ENCODE measurements at places on chromosomes 5 and 9.
A peak's percentile ranks its signal among the peaks of the same experiment; 100 is the strongest.

- no peak for DNase-seq
Observed at GRCh38 chr9:134355561-134356279, 29.5 kb downstream of the RXRA start.

GRCh38 chr5:159695741-159696294, 220.5 kb upstream of the ADRA1B start:
- DNase-seq = no peak

- peak; percentile 89 for DNase-seq
Observed at GRCh38 chr5:43019614-43020398, 20.3 kb downstream of the ANXA2R start.

GRCh38 chr5:139148986-139149385, 49.2 kb downstream of the SIL1 start:
- DNase-seq = no peak

DNA sequence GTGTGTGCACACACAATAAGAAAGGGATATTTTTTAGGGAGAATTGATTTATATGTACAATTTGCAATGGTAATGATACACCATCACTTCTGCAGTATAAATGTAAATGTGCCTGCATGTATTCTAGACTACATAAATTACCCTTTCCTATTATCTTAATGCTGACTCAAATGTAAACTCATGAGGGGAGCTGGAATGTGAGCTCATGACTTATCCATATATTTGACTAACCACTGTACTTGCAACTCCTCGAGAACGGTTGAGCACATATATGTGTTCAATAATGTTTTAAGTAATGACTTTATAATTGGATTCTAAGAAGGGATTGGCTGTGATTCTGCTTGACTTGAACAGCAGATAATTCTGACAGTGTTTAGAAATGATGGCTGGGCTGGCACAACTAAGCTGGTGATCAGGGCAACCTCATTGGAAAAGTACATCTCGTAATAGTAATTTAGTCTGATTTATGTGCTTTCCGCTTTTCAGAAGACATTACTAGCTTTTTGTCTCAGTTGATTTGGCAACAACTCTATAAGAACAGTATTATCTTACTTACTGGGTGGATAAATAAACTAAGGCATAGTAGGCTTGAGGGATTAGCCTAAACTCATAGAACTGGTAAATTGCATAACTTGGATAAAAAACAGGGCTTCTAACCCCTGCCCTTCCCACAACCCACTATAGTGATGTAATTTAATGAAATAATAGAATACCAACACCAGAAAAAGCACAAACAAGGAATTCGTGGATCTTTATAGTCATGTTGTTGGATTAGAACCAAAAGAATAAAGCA, 130.2 kb upstream of the SPEF2 start:
- no peak for DNase-seq

DNA sequence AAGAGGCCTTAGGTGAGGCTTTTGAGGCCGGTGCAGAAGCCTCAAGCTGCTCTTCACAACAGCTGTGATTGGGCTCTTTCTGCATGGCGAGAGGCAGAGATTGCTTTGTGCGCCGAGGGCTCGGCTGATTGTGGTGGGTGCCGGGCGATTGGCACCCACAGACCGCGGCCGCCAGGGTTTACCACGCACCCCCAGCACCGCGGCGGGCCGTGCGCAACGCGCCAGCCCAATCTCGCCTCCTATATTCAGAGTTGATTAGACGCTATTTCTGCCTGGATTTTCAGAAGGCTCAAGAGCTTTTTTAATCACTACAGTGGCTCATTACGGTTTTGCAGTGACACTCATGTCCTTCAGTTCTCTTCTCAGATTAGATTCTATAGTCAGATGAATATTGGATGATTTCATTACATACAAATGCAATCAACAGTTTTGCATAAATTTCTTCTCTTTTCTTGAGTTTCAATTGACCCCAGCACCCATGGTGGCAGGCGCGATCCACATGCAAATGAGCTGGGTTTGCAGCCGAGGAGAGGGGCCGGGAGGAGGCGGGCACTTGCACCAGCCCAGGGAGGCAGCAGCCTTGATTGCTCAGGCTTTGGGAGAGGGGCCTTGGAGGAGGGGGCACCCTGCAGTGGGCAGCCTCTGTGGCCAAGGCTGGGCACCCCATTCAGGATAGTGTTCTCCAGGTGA, 33.8 kb upstream of the PTGS1 start:
- DNase-seq = no peak

- no peak for DNase-seq
Observed at GRCh38 chr5:156414391-156414790, 87.4 kb downstream of the SGCD start.

DNA sequence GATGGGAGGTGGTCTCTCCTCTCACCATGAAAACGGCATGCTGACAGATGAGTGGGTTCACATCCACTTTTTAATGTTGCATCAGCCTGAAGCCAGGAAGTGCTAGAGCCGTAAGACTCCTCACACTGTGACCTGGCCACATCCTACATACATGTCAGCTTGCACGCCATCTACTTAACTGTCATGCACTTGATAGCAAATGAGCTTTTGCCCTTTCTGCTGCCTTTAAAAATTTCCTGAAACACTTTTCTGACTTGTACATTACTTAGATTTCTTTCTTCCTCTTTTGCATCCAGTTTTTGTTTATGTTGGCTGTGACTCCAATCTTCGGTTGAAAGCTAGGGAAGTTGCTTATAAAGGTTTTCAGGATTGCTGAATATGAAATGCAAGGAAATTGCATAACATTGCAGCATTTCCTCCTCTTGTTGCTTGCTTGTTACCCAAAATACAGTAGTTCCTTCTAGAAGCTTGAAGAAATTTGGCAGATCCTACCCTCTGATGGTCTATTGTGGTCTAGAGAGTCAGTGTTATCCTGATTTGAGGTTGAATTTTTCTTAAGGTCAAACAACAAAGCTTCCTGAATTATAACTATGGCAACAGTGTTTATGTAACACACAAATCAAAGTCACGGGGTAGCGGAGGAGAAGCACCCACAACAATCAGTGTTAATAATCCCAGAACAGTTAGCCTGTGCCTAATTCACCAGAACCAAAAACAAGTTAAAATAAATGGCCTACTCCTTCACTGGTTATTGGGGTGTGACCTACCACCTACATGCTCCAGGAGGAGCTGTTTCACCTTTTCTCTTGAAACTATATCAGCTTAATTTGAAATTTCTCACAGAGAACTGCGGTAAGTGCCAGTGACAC, 232.5 kb downstream of the ARHGAP26 start:
- DNase-seq = peak; percentile 78

DNA sequence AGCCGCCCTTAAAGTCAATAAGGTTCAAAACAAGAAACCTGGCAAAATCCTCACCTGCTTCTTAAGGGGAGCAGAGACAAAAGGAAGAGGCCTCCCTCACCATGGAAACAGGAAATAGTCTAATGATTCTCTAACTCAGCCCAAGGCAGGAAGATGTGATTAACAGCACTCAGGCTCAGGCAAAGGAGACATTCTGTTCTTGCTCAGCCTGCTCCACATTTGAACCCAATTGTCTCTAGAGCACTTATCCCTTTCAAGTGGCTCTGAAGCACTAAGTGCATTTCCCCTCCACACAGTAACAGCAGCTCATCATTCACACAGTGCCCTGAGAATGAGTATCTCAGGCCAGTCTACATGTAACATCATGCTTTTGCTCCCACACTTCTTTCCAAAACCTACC, 72.3 kb downstream of the NIPSNAP3B start:
- no peak for DNase-seq

DNA sequence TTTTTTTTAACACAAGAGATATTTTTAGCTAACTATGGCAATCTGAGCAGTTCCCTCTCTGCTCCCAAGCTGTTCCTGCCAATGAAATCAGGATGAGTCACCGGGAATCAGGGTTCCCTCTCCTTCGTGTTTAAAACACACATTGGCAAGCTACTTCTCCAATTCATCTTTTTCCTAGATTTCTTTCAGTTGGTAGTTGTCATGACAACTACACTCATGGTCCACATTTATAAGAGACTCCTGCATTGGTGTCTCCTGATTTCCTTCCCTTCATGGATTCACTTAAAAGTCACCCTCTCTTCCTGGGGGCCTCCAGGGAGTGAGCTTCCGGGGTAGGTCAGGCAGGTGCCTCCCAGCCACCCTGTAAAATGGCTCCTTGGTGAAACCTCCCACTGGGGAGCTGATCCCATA, 72.3 kb upstream of the NIPAL4 start:
- no peak for DNase-seq

DNA sequence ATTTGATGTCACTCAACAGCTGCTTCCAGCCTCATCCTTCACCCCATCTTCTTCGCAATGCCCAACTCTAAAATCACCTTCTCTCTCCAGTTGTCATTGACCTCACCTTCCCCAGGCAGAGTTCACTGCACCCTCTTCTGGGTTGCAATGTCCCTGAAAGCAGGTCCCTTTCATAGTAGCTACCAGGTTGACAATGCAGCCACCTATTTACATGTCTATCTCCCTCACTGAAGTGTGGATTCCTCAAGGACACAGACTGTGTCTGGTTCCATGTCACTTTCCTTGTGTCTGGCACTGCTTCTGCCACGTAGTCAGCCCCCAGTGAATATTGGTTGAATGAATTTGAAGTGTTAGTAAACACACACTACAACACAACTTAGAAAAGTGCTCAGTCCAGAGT, 445.5 kb upstream of the WWC1 start:
- no peak for DNase-seq

DNA sequence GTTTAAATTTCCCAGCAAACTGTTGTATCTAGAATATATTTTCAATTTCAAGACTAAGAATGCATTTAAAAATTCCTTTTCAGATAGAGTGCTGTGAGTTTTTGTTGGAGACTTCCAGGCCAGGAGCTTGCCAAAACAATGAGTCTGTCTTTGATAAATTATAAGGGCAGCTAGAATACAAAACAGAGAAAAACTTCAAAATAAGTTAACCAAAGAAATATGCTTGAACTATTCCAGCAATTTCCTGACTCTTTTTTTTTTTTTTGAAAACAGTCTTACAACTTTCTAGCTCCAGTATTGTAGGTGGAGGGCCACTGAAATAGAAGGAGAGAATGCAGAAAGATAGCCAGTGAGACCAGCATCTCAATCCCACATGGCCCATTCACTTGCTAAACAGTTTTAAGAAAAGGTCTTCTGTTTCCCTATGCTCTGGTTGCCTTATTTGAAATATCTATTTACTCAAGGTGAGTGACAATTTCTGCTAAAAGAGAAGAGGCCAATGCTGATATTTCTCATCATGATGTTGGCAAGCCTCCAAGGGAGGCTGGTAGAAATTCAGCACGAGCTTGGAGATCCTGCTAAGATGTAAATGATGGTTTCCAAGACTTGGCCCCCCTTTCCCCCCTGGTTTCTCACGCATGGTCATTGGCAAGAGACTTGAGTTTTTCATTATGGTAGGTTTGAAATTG, 103.2 kb downstream of the USP20 start:
- DNase-seq = no peak

- no peak for DNase-seq
Observed at GRCh38 chr9:37187713-37188439, 67.5 kb downstream of the ZCCHC7 start.

DNA sequence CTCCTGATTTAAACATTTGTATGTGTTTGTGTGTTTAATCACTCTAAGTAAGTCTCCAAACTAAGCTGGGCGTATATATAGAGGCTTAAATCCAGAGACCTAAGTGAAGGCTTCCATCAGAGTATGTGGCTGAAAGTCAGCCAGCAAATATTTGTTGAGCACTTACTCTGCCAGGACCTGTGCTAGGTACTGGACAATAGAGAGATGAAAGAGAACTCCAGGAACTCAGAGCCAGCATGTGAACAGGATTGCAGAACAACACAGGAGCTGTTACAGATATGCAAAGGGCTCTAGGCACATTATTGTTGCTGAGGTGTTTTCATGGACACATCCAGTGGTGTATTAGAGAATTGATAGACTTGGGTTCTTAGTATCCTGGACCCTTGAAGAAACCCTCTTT, 4.7 kb upstream of the BNIP1 start:
- DNase-seq = no peak

- no peak for DNase-seq
Observed at GRCh38 chr5:56270058-56270457, 36.9 kb upstream of the ANKRD55 start.

GRCh38 chr5:126119887-126120442, 303.2 kb upstream of the GRAMD2B start:
- DNase-seq = no peak

DNA sequence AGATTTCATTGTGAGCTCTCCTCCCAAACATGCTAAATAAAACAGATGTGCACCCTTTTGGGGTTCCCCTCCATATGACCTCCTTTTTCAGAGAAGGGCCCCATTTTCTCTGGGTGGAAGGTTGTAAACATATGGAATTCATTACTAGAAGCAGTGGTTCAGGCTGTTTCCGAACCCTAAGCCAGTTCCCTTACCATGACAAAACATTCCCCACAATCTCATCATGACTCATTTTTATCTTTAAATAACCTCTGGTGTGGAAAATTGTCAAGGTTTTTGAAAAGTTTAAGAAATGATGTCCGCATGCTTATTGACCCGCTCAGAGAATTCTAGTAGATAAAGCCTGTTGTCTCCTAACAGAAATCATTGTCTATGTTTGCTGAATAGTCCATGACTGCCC, 127.3 kb upstream of the PIK3R1 start:
- no peak for DNase-seq

DNA sequence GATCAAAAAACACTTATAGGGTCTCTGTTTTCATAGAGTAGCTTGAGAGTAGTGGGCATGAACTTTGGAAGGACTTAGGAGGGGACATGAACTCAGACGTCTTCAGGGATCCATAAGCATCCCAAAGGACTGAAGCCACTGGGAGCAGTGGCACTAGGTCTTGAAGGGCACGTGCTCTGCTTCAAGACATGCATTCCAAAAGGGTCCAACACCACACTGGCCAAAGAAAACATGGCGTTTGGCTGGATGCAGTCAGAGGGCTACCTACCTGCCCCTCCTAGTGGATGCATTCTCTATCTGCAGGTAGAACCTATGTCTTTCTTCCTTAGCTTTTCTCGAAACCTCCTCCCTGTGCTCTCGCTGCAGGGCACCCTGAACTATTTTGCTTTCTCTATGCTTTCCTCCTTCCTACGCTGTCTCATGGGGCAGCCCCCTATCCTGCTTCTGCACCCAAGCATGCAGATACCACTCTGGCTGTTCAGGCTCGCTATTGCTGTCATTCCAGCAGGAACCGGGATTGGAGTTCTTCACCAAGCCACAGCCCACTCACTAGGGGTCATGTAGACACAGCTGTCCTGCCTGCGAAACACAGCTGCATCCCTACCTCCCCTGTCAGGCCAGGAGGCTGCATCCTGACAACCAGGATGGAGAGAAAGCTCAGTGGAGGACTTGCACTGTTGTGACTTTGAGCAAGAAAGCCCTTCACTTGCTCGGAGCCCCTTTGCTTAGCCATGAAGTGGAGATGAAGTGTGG, 11.9 kb downstream of the FAM240B start:
- DNase-seq = no peak

- DNase-seq = no peak
Observed at GRCh38 chr5:55973296-55973695, 21.5 kb downstream of the IL6ST start.

DNA sequence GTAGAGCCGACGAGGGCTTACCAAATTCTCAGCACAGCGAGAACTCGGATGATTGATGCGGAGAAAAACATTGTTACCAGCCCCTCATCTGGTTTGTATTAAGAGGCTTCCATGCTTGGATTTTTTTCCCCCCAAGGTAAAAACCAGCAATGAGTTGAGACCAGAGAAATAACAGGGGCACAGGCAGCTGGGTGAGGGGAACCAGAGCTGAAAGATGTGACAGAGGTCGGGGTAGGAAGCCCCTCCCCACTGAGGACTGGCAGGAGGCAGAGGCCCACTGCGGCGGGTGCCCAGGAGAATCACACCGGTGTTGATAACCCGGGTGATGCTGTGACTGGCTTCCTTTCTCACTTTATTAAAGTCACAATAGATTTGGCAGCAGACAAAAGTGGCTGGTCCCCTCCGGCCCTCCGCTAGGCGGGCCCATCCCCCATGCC, 116.5 kb upstream of the PHYKPL start:
- no peak for DNase-seq
